ENCODE measurements at places on chromosomes 13 and 19.

DNA sequence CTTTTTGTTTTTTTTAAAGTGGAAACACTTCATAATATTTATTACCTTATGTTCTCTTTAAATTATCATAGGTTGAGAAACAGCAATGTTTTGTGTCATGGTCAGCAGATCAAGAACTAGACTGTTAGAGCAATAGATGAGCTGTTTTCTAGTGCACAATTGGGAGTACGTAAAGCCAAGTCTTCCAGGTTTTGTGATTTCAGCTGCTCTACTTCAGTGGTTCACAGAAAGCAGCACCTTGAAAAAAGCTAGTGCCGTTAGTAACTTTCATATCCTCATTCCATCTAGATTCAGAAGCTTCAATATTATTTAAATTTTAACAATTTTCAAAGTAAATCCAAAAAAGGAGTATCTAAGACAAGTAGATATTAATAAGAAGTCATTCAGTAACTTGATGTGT lies 1.9 kb downstream of the GPR18 start:
- no peak for DNase-seq

- DNase-seq = no peak
Measured at GRCh38 chr19:14122924-14123323, 5.4 kb upstream of the PRKACA start.

GRCh38 chr13:27622881-27623280 lies 1.2 kb downstream of the POLR1D start:
- no peak for DNase-seq

DNA sequence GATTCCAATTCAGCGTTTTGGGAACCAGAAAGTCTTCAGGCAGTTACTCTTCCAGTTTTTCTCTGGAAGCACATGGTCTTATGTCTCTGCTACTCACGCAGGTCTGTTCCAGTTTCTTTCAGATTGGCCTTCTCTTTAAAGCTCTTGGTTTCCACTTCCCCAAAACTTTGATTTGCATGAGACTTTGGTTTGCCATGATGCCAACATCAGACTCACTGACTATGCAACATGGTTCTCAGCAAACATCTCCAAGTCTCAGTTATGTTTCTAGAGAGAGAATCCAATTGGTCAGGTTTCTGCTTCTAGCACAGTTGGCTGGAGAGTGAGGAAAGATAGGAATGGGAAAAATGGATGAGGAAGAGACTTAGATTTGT lies 3.1 kb downstream of the AKAP11 start:
- DNase-seq = no peak

- no peak for DNase-seq
Measured at GRCh38 chr13:73171271-73171682, 112.5 kb downstream of the KLF5 start.

DNA sequence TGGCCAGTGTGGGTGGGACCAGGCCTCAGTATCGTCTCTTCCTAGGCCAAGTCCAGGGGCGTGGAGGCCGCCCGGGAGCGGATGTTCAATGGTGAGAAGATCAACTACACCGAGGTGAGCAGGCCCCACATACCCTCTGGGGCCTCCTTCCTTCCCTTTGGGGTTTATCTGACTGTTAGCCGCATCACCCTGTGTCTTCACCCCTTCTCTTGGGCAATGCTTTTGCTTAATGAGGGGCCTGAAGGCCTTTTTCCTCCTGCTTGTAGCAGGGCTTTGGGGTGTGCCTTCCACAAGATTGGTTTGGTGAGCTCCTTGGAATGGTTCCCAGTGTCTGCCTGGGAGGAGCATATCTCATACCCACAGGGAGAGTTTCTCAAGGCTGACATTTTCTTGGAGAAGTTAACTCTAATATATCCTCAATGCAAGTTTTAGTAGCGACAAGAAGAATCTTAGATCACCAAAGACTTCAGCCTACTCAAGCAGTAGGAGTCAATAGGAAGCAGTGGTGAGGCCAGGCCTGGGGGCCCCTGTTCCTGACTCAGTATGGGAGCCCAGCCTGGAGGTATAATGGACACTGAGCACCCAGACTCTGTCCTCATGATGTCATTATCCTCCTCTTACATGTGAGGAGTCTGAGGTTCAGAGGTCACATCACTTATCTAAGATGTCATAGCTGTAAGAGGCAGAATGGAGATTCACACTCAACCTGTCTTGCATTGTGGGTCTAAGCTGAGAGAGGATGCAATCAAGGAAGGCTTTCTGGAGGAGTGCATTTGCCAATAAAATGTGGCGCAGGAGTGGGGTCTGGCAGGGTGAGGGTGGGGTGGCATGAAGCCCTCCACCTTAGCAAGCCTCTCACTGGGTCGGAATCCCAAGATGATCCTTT lies 2.0 kb downstream of the GPI start:
- no peak for DNase-seq

DNA sequence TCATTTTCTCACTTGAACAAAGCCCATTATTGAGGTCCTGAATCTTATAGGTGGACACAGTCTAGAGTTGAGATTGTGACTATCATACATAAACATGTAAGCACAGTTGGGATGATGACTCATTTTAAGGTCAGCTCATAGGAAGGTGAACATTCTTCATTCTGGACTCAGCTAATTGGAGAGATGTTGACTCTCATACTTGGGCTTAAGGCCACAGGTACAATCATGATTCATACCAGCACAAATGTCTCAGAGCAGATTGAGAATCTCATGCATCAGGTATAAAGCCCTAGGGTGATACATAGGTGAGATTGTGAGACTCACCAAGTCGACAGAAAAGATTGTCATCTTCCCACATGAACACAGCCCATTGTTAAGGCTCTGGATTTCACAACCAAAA lies 62.3 kb upstream of the ZNF724 start:
- no peak for DNase-seq

DNA sequence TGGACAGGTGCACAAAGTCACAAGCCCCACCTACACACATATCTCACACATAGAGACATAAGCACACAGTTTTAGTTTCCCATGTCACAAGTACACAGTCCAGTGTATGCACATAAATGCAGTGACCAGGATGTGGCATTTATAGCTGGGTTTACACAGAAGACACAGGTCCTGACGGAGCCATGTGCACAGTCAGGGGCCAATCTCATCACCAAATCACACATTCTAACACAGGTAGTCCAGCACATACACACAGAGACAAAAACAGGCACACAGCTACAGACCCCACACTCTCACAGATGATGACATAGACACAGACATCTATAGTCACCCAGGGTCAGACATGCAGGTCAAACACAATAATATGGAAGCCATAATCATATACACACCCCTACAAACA lies 2.1 kb downstream of the NUMBL start:
- no peak for DNase-seq

DNA sequence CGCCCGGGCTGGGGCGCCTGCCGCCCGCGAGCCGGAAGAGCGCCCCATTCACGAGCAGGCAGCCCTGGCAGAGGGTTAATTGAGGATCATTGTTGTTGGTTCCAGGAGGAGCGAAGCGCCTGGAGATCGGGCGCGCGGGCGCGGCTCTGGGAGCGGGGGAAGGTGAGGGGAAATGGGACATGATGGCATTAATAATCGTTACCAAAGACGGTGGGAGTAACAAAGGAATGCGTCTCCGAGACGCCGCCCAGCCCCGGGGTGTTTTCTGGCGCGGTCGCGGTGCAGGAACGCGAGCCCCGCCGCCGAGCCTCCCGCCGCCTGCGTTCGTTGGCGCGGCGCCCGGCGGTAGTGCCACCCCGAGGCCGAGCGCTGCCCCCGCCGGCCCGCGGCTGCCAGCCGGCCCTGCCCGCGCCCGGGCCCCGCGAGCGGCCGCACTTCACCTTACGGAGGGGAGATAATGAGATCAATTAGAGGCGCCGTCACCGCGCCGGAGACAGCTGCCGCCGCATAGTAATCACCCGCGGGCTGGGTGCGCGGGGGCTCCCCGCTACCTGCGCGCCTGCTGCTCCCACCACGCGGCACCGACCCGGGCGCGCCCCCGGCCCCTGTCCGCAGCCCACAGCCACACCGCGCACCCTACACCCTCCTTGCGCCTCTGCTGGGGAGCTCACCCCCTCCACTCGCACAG lies 2.8 kb downstream of the ZNF536 start:
- no peak for DNase-seq

DNA sequence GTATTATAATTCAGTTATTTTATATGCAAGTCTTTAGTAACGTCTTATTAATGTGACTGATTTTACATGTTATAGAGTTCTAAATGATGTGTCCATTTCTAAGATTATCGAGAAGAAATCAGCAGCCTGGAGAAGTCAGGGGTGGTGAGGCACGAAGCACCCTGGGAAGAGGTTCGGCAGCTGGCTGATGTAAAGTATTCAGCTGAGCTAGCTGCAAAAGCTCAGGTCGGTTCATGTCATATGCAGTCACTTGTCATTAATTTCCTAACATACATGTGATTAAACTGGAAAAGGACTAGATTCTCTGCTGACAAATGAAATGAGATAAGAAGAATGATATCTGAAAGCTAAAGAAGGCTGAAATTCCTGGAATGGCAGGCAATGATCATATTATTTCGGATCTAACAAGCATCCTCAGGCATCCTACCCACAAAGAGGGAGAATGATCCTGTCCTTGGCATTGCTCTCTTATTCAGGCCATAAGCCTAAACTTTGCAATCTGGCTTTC lies 383.0 kb upstream of the SLITRK1 start:
- no peak for DNase-seq

- DNase-seq = no peak
Measured at GRCh38 chr13:22232186-22232585, 561.3 kb downstream of the FGF9 start.

- DNase-seq = no peak
Measured at GRCh38 chr13:21885714-21886224, 214.9 kb downstream of the FGF9 start.

DNA sequence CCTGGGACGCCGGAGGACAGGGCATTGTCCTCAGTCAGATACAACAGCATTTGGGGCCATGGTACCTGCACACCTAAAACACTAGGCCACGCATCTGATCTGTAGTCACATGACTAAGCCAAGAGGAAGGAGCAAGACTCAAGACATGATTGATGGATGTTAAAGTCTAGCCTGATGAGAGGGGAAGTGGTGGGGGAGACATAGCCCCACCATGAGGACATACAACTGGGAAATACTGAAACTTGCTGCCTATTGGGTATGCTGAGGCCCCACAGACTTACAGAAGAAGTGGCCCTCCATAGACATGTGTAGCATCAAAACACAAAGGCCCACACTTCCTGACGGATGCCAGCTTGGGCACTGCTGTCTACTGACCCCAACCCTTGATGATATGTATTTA lies 1.4 kb upstream of the ICAM4 start:
- no peak for DNase-seq

DNA sequence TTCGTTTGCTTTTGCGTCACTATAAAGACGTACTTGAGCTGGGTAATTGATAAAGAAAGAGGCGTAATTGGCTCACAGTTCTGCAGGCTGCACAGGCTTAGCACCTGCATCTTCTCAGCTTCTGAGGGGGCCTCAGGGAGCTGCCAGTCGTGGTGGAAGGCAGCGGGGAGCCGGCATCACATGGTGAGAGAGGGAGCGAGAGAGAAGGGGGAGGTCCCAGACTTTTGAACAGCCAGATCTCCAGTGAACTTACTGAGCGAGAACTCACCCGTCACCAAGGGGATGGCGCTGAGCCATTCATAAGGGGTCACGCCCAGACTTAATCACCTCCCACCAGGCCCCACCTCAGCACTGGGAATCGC lies 58.7 kb upstream of the F7 start:
- no peak for DNase-seq

DNA sequence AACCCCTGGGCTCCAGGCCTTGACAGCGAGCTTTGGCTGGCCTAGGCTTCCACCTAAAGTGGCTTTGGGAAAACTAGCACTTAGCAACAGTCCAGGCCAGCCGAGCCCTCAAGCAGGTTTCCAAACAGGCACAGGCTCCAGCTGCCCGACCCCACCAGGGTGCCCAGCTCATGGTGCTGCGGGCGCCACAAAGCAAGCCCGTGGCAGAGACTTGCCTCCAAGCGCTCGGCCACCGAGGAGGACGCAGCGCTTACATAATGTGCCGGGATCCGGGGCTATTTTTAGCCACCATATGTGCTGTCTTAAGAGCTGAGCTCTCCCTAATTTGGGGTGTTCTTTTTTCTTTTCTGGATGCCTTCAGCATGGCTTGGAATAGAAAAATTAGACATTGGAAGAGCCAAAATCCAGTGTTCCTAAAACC lies 56.1 kb upstream of the F7 start:
- DNase-seq = no peak

DNA sequence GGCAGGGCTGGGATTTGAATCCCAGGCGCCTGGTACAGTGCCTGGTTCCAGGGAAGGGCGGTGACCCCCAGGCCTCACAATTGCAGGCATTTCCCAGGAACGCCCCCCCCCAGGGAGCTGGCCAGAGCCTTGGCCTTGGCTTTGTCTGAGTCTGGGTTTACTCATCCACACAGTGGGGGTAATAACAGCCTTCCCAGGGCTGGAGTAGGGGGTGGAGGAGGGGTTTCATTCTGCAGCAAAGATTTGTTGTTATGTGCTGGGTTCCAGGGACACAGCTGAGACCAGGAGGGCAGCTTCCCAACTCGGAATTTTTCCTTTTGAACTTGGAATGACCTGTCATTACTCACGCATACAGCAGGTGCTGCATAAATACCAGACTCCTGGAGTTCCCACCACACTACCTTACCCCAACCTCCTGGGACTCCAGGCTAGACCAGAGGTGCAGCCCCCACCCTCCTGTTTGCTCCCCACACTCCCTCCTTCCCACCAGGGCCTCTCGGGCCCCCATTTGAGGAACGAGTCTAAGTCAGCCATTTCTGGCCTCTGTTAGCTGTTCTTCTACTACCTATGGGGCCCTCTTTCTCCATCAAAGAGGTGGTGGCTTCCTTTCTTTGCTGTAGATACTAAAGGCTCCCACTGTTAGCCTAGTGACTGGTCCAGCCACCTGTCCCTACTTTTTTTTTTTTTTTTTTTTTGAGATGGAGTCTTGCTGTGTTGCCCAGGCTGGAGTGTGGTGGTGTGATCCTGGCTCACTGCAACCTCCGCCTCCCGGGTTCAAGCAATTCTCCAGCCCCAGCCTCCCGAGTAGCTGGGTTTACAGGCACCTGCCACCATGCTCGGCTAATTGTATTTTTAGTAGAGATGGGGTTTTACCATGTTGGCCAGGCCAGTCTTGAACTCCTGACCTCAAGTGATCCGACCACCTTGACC lies 1.6 kb upstream of the ADAMTS10 start:
- DNase-seq = no peak

GRCh38 chr19:1525343-1525742 lies 1.5 kb downstream of the PLK5 start:
- no peak for DNase-seq

GRCh38 chr19:11693505-11694499 lies 44.9 kb downstream of the ZNF823 start:
- no peak for DNase-seq

- no peak for DNase-seq
Measured at GRCh38 chr13:80374901-80375300, 34.0 kb upstream of the SPRY2 start.

DNA sequence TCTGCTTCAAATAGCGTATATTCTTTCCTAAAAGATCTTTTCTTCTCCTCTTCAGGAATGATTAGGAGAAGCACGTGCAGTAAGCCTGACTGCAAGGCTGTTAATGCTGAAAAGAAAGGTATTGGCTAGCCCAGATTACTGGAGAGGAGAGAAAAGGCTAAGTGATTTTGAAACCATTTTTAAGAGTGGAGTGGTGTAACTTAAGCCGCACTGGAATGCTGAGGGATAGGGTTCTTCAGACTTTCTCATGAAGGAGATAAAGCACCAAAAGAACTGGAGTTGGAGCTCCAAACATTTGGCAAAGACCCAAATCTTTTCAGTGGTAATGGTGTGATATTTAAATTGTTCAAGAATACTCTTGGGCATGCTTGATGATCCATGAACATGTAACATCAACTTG lies 388.3 kb downstream of the COG6 start:
- no peak for DNase-seq

- DNase-seq = no peak
Measured at GRCh38 chr13:33787051-33787591, 30.8 kb upstream of the RFC3 start.

GRCh38 chr13:105565136-105565727 lies 970.2 kb downstream of the EFNB2 start:
- DNase-seq = no peak
